ENCODE measurements at places on chromosomes 4 and X.
A peak's percentile ranks its signal among the peaks of the same experiment; 100 is the strongest.

DNA sequence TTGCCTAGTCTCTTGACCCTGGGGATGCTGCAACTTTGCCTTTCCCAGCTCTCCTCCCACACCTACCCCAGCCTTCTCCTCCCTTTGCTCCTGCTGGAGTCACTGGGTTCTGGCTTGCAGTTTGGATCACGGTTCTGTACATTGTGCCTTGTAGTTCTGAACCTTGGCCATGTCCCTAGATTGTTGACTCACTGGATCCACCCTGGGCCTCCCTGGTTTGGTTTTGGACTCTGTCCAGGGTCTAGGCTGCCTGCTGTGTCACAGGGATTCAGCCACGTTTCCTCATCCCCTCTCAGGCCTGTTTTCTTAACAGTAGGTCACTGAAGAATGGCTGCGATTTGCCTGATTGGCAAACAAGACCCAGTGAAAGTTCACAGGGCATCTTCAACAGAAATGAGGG lies 11.5 kb upstream of the GABRE start:
- no peak for DNase-seq

DNA sequence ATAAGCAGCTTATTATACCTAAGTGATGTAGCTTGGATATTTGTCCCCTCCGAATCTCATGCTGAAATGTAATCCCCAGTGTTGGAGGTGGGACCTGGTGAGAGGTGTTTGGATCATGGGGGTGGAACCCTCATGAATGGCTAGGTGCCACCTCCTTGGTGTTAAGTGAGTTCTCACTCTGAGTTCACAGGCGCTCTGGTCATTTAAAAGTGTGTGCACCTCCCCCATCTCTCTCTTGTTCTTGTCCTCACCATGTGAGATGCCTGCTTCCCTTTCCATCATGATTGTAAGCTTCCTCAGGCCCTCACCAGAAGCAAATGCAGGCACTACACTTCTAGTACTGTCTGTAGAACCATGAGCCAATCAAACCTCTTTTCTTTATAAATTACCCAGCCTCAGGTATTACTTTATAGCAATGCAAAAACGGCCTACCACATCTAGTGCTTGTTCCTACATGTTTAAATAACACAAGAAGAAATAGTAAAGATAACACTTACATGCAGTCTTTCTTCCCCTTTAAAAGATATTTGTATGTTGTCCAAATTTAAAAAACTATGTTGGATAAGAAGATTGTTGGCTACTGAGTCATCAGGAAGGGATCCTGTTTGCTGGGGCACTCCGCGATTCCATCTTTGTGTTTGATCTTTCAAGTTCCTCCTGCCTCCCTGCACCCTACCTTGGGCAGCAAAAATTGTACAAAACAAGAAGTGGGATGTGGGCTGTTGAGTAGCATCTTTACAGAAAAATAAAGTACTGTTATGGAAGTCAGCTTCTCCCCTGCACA lies 29.7 kb downstream of the PPP1R2C start:
- DNase-seq: no peak

DNA sequence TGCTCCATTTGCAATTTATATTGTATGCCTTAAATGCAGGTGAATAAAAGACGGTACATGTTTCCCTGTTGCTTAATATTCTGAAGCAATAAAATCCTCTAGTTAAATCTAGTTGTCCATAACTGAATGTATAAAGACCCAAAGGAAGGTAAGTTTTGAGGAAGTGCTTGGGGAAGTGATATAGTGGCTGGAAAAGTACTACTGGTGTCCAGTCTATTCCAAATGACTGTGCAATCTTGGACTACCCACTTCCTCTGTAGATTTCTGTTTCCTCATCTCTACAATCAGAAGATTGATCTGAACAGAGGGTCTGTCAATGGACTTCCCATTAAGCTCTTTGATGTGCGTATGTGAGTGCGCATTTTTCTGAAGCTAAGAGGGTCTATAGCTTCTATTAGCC lies 17.0 kb downstream of the SNCA start:
- no peak for DNase-seq

GRCh38 chr4:170057866-170058265 lies 31.7 kb upstream of the MFAP3L start:
- DNase-seq: no peak

GRCh38 chrX:120457766-120458180 lies 11.3 kb downstream of the LAMP2 start:
- no peak for DNase-seq

DNA sequence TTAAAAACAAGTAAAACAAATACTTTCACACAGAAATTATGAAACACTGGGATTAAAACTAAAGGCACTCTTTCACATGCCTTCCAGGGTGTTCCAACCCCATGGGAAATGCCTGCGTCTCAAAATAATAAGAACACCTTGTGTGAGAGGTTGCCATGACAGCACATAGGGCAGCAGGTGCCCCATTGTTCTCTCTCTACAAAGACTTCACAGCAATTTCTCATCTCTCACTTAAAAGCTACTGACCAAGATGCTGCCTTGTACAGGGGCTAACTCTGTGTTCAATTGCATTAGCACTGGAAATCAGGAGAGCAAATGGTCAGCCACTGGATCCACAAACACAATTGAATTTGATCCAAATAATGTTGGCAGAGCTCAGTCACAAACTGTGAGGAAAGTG lies 102.5 kb upstream of the GALNTL6 start:
- no peak for DNase-seq

DNA sequence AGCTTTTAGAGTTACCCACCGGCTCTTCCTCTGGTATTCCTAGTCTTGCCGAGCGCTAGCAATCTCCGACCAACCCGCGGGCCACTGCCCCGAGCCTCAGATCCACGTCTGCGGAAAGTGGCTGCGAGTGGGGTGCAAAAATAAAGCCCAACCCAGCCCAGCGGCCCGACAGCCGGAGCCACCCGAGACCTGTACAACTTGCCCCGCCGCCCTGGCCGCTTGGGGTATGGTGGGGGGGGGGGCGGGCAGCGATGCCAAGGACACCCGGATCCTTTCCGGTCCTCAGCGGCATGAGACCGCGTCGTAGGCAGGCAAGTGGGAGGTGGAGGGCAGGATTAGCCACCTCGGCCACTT lies 1.6 kb downstream of the SLITRK4 start:
- no peak for DNase-seq

- no peak for DNase-seq
Observed at GRCh38 chrX:30570505-30570904, 7.1 kb downstream of the TASL start.

DNA sequence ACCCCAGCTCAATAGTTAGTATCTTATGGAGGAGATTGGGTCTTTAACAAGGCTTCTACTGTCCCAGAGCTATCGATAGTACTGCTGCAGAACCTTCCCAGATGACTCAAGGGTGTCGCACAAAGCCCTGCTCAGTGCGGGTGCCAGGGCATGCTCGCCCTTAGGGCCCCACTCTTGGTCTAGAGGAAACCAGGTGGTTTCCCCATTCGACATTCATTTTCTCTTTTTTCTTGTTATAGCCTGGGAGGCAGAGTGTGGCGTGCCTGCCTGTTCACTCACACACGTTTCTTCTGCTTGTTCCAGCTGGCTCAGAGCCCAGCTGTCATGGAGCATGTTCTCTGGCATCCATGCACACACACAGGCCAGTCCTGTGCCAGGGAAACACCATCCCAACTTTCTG lies 144.5 kb downstream of the SMIM20 start:
- peak; percentile 57 for DNase-seq

- peak; percentile 0 for DNase-seq
Observed at GRCh38 chr4:20773144-20773997, 73.1 kb downstream of the PACRGL start.

GRCh38 chrX:54808109-54808604 lies 612 bp downstream of the MAGED2 start:
- DNase-seq: no peak

- no peak for DNase-seq
Observed at GRCh38 chrX:29617725-29618124, 597.6 kb upstream of the MAGEB2 start.
